ENCODE measurements at places on chromosomes 13 and 19.
A peak's percentile ranks its signal among the peaks of the same experiment; 100 is the strongest.

GRCh38 chr13:20704459-20705069 is 1.1 kb downstream of the IL17D start:
- DNase-seq = no peak

DNA sequence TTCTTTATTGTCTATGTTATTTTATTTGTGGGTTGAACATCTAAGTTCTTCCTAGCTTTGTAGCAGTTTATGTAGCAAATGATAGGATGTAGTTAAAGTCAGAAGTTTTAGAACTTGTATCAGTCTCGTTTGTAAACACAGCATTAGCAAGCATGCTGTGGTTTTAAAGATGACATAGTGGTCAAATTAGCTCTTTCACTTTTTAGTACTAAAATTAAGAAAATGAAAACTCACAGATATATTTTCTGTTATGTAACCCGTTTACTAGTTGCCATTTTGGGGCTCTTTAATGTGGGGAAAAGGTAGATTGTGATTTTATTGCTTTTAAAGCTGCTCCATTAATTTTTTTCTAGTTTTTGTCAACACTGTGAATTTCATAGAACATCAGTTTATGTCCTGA is 216.5 kb downstream of the PCCA start:
- no peak for DNase-seq

DNA sequence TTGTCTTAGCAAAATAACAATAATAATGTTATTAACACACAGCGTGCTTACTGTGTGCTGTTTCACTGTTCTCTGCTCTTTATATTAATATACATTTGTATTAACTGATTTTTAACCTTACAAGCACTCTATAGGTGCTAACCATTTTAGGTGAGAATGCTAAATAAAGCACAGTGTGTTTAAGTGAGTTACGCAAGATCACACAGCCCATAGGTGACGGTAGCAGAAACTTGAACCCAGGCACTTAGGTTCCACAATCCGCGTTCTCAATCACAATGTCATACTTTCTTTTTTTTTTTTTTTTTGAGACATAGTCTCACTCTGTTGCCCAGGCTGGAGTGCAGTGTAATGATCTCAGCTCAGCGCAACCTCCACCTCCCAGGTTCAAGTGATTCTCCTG is 5.8 kb downstream of the ZNF30 start:
- no peak for DNase-seq

DNA sequence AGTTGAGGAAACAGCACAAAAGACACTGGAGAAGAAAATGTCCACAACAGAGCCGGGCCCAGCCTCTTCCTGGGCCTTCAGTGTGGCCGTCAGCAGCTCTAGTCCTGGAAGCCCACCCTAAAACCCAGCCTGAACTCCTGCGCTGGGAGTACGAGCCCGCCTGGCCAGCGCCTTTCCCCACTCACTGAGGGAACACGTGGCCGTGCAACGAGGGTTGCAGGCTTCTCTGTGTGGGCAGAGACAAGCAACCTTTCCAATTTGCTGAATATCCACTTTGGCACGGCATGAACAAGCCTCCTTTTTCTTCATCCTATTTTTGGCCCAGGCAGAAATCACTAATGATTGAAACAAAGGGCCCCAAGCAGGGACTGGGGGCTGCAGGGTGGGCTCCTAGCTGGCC is 89.2 kb downstream of the CRYL1 start:
- peak; percentile 83 for DNase-seq

DNA sequence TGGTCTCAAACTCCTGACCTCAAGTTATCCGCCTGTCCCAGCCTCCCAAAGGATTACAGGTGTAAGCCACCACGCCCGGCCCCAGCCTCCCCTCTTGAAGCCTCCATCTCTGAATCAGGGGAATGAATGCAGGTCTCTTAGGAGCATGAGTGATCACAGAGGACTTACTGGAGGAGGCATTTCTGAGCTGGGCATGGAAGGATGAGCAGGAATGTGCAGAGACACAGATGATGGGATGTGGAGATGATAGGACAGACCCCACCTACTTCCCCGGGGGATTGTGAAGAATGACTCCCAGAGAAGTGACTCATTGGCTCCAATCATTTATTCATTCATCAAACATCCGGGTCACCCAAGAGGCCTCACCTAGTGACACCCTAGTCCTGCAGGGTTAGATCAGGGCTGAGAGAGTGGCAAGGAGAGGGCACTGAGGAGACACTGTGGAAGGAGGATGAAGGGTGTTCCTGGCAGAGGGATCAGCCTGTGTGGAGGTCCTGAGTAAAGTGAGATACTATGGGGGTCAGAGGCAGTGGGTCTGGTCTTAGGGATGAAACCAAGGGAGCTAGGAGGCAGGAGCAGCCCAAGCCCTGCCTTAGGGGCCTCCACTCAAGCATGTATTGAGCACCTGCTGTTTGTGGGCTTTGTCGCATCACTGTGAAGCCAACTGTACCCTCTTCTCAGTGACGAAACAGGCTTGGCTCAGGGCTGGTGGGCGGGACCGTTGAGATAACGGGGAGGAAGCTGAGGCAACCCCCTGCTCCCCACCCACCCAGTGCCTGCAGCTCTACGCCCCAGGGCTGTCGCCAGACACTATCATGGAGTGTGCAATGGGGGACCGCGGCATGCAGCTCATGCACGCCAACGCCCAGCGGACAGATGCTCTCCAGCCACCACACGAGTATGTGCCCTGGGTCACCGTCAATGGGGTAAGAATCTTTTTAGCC is 3.0 kb downstream of the IFI30 start:
- no peak for DNase-seq

GRCh38 chr13:82248762-82249161 is 1633.5 kb downstream of the SLITRK1 start:
- DNase-seq = no peak

GRCh38 chr19:35315883-35316282 is 13.1 kb upstream of the CD22 start:
- no peak for DNase-seq

- no peak for DNase-seq
Measured at GRCh38 chr13:30337061-30337610, 29.8 kb upstream of the KATNAL1 start.

- DNase-seq = peak; percentile 20
Measured at GRCh38 chr13:102580552-102581169, 16.1 kb upstream of the TPP2 start.

DNA sequence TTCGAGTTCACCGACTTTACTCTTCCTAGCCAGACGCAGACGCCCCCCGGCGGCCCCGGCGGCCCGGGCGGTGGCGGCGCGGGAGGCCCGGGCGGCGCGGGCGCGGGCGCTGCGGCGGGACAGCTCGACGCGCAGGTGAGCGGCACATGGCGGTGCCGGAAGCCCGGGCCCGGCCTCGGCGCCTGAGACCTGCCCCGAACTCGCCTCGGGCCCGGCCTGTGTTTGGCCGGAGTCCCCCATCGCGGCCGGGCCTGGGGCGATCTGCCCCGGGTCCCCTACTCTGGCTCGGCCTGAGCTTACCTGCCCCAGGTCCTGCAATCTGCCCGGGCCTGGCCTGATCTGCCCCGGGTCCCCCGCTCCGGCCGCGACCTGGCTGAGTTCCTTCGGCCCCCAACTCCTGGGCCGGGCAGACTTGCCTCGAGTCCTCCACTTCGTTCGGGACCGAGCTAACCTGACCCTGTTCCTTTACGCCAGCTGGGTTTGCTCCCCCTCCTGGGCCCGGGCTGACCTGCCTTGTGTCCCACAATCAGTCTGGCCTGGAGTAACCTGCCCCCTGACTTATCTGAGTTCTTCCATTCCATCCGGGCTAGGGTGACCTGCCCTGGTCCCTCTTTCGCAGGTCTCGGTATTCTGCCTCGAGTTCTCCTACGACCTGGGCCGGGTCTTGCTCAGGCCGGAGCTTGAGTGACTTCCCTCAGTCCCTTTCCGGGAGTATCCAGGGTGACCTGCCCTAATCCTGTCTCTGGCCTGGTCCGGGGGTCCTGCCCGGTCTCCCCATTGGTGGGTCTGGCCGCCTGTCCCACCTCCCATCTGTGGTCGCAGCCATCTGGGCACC is 764 bp downstream of the UPF1 start:
- DNase-seq = no peak

GRCh38 chr13:45817833-45818232 is 33.7 kb downstream of the SIAH3 start:
- no peak for DNase-seq

DNA sequence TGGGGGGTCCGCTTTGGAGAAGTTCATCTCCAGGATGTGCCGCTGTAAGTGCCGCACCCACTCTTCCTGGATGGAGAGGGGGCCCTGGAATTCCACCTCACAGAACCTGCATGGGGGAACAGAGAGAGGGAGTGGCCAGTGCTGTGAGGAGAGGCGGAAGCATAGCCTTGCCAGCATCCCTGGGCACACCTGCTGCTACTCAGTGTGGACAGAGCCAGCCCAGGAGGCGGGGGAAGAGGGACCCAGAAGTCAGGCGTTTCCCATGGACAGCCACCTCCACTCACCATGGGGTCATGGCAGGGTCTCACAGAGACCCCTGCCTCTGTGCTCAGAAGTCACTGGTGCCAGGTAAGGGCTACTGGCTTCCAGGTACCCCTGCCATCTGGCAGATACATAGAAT is 4.3 kb upstream of the AKAP8L start:
- no peak for DNase-seq

DNA sequence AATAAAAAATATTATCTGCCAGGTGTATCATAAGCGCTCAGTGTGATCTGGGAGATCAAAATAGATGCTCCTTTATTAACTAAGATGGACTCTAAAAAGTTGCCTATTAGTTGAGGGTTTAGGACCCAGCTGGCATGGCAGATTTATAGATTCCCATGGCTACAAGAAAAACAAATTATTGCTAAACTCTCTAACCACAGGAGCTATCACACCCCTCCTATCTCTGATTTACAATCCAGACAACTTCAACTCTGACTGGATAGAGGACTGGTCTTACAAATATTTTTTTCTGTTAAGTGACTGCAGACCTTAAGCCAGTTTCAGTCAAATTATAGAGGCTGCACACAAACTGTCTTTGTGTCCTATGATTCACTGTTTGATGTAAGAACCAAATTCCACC is 45.4 kb upstream of the MYCBP2 start:
- DNase-seq = no peak

DNA sequence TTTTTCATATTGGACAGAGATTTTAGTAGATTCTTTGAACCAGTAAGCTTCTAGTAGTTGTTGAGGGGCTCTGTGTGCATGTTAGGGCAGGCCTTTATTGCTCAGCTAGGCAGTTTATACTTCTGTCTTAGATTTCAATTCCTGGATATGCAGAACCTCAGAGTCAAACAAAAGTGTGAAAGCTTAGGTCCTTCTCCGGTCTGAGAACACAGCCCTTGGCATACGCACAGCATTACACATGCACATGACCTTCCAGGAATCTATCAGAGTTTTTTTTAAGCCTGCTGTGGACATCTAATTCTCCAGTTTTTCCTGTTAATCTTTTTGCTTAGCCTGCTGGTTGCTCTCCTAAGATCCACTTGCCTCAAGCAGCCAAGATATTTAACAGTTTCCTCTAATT is 77.9 kb upstream of the KL start:
- DNase-seq = no peak

- no peak for DNase-seq
Measured at GRCh38 chr19:16359964-16360363, 35.3 kb downstream of the KLF2 start.

- DNase-seq = no peak
Measured at GRCh38 chr19:504616-505015, 2.7 kb upstream of the TPGS1 start.

GRCh38 chr19:33779849-33780248 is 16.8 kb upstream of the KCTD15 start:
- DNase-seq = no peak

DNA sequence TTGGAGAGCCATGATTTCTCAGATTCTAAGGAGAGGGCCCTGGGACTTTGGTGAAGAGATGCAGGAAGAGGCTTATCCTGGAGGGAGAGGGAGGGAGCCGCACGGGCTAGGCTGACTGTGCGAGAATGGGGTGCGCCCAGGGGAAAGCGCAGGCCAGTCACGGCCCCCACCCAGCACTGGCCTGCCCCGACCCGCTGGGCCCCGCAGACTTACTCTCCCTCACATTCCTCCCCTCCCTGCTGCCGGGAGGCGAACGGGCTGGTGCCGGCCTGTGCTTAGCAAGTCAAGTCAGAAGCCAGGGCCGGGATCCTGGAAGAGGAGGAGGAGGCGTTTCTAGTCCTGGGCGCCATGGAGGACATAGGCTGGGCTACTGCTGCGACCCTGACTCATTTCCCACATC is 120.0 kb downstream of the CRYL1 start:
- DNase-seq = no peak

DNA sequence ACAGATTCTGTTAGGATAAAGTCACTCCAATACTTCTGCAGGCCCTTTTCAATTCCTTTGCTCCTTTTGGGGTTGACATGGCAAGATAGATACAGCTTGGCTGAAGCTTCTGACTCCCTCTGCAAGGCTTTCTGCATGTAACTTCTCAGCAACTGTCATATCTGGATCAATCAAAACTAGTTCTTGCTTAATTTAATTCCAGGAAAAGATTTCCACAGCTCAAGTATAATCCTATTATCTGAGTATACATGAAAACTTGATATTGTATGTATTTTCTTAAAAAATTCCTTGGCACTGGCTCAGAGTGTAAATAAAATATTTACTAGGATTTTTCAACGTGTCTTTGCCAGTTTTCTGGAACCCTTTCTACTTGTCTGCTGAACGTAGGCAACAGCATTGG is 109.6 kb downstream of the STARD13 start:
- no peak for DNase-seq

DNA sequence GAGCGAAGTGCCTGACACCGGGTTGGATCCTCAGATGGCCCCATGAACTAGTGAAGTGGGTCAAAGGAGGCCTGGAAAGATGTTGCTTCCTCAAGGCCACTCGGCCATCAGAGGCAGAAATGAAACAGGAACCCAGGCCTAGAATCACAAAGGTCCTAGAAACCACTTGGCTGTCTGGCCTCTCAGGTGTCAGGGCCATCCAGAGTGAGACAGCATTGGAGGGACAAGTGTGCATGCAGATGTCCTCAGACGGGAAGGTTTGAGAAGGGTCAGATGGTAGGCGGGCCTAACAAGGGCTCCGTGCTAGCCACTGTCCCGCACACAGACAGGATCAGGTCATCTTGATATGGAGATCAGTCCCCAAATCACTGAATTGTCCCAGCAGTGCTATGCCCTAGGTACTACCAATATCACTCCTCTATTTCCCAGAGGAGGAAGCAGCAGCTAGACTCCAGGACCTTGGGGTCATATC is 14.3 kb downstream of the CCDC97 start:
- no peak for DNase-seq

DNA sequence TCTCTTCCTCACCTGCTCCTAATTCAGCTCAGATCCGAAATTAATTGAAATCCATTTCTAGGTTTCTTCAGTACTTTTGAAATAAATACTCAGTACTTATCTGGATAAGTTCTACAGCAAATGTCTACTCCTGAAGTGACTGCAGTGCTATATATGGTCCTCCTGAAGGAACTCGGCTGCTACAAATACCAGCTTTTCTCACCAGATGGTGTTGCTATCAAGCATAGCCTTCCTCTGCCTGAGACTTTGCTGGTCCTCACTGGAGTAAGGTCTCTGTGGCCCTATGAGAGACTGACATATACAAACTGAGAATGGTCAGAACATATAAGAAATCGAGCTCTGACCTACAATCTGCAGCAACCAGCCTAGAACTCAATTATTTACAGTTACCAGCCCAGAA is 161.6 kb downstream of the NDFIP2 start:
- DNase-seq = no peak

- no peak for DNase-seq
Measured at GRCh38 chr13:98535501-98536354, 41.2 kb downstream of the STK24 start.

GRCh38 chr19:18675779-18676178 is 7.7 kb upstream of the CRTC1 start:
- no peak for DNase-seq

GRCh38 chr19:30734669-30735068 is 362.5 kb downstream of the ZNF536 start:
- DNase-seq = no peak

- no peak for DNase-seq
Measured at GRCh38 chr13:60001889-60002288, 161.8 kb downstream of the DIAPH3 start.

GRCh38 chr19:3343619-3344502 is 22.5 kb upstream of the NFIC start:
- peak; percentile 95 for DNase-seq
